Stimulated activated CD4-positive, alpha-beta T cell treated with anti-CD3 and anti-CD28 coated beads, TNF-alpha, amount 100 ng/mL, for 1 hour (primary cell): ENCODE measurements at places on chromosomes 1 and 21.

DNA sequence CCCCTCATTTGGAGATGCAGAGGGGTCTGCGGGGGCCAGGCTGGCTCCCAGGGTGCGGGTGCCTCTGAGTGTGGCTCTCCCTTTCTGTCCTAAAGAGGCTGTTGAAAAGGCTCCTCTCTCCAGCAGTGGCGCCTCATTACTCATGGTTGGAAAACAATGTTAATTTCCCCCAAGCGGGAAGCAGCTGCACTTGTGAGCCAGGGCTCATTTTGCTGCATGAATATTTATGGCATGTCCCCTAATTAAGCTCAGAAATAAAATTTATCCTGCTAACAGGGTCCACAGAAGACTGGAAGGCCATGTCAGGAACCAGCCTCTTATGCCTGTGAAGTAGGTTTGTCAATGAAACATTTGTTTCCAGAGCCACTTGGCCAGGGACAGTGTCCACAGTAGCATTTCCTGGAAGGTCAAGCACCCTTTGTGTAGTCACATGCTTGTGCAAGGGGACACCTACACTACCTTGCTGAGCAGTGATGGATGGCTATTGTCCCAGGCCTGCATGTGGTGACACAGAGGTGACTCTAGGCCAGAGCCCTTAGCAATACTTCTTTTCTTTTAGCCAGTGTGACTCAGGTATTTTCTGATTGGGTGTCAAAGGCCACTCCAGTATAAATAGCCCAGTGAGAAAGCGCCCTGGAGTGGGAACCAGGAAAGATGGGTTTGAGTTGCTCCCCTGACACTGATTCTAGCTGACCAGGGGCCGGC, 259.0 kb downstream of the FOXD2 start:
- no peak for DNase-seq

DNA sequence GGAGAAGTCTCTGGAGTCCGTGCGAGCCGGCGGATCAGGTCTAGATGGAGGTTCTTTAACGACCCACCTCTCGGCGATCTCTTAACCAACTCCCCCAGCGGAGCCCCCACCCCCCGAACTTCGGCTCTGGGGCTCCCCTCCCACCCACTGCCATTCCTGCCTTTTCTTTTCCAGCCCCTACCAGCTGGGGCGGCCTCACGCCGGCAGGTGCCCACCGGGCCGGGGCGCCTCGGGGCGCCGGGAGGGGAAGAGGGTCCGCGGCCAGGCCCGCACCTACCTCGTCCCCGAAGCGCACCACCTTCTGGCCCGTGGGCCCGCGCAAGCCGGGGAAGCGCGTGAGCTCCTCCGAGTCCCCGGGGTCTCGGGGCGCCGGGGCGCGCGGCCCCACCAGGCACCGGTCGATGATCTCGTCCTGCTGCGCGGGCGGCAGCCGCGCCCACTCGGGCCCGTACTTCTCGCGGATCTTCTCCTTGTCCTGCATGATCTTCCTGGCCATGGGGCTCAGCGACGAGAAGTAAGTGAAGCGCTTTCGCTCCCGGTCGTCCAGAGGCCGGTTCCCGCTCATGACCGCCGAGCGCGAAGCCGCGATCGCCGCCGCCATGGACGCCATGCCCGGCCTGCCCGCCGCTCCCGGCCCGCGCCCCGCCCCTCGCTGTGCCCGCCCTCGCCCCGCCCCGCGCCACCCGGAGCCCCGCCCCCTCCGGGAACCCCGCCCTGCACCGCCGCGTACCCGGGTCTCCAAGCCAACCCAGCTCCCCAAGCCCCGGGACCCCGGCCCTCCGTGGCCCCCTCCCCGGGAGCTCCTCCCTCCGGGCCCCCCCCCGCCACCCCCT, at the start of gene C1orf198:
Gene C1orf198 (minus strand): TSS at position 619 of the 833 bp plus-strand sequence. CDS start 9 bp downstream, at position 610.
- DNase-seq: peak; percentile 30

- DNase-seq: no peak
Observed at GRCh38 chr1:58592522-58593134, 15.6 kb upstream of the TACSTD2 start.

- no peak for DNase-seq
Observed at GRCh38 chr1:201505503-201505890, 1.4 kb downstream of the CSRP1 start.

DNA sequence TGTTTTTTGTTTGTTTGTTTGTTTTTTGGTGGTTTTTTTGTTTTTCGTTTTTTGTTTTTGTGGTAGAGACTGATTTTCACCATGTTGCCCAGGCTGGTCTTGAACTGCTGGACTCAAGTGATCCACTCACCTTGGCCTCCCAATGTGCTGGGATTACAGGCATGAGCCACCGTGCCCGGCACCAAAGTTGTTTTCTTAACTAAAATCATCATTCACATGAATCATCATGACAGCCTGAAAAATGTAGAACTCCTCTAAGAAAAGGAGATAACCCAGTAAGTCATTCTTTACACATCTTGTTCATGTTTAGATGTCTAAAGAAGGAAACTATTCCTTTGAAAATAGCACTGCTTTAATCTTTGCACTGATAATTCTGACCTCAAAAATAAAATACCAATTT, 37.5 kb downstream of the DISP1 start:
- DNase-seq: no peak

DNA sequence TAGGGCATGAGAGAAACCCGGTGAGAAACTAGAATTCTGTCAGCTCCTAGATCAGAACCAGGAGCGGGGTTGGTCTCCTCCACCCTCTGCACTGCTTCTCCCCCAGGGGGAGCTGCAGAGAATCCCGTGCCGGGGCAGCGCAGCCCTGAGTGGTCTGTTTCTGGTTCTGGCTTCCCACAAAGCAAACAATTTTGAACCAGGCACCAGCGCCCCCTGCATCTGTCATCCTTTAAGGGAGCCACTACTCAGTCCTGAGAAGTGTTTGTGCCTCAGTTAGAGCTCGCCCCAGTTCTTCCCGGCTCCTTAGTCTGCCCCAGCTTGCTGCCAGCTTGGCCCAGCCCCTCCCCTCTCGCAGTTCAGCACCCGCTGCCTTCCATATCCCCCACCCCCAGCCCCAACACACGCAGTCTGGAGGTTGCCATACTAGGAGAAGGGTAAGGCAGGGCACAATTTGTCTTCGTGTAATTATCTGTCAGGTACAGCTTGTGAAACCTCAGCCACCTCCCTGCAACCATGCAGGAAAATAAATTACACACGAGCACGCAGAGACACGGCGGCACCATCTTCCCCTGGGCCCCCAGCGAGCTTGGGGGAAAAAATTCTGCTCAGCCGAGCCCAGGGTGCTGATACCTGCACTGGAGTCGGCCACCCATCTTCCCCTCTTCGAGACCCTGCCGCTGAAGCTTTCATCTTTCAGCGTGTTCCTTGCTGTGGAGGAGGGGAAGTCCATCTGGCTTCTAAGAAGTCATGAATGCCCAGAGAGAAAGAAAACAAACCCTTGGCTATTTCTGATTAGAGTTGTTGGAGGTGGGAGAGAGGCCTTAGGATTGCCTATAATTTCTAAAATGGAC, 62.6 kb upstream of the CD1D start:
- DNase-seq: no peak

- no peak for DNase-seq
Observed at GRCh38 chr1:54332781-54333585, 73.2 kb downstream of the SSBP3 start.

- DNase-seq: no peak
Observed at GRCh38 chr1:174008269-174008668, 13.9 kb downstream of the RC3H1 start.

DNA sequence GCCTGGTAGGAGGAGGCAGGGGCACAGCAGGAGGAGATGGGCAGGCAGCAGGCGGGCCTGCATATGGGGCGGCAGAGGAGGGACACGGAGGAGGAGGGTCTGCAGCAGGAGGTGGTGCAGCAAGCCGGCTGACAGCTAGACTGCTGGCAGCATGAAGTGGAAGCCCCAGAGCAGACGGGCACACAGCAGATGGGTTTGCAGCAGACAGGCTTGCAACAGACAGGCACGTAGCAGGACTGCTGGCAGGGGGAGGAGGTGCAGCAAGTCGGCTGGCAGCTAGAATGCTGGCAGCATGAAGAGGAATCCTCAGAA, 615 bp downstream of the KRTAP10-5 start:
- no peak for DNase-seq

DNA sequence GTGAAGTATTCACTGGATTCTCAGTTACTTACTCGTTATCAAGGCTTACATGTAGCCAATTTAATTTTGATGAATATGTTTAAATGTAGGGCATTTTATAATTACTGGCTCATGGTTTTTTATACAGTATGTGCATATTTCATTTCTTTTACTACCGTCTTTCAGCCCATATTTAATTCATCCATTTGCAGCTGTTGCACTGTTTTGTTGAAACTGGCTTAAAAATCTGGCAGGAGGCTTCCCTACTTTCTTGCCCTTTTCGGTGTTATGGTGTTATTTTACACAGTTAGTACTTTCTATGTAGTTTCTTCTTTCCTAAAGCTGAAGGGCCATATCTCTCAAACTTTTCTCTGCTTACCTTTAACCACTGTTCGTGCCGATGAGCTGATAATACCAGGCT, 54.2 kb downstream of the ITSN1 start:
- no peak for DNase-seq

GRCh38 chr1:11384170-11384554, 94.8 kb upstream of the DISP3 start:
- DNase-seq: no peak

DNA sequence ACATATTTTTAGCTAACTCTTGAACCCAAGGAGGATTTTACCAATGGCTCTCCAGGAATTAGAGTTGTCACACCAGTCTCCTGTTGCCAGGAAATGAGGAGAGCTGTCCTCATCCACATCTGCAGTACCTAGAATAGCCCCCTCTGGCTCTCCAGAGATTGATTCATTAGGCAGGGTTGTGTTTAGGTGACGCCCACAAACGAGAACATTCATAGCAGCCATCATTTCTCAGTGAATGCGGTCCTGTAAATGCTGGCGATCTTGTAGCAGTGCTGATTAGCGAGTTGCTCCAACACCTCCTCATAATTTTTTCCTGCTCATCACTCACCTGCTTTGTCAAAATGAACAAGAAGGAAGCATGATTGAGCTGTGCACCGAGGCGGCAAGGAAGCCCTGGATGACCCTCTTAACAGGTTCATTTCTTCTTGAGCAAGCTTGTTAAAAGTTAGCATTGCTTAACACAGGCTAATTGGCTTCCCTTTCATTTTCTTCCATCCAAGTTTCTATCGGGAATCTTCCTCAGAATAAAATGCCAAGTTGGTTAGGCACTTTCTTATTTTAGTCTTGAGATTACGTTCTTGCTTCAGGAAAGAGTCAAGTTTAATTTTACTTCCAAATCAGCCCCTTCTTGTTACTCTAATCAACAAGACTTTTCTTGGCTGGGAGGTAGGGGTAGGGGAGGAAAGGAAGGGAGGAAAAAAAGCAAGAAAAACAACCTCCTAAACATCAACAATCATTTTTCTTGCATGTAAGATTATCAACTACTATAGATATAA, 16.5 kb upstream of the KLHDC8A start:
- no peak for DNase-seq

DNA sequence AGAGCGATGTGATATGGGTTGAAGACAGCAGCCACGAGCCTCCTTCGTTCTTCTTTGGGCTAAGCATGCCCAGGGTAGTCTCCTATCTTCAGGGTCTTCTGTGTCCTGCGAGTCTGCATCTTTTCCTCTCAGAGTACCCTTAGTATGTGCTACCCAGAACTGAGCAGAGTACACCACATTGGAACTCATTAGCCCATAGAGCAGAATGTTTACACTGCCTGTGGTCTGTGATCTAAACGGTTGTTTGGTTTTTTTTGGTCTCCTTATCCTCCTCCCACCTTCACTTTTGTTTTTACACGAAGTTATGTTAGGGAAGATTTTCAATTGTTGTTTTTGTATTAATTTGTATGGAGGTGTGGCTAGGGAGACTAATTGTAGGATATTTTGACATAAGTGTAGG, 126.4 kb downstream of the NEK7 start:
- DNase-seq: no peak

GRCh38 chr1:117630423-117630998, 24.7 kb downstream of the TENT5C start:
- DNase-seq: no peak

DNA sequence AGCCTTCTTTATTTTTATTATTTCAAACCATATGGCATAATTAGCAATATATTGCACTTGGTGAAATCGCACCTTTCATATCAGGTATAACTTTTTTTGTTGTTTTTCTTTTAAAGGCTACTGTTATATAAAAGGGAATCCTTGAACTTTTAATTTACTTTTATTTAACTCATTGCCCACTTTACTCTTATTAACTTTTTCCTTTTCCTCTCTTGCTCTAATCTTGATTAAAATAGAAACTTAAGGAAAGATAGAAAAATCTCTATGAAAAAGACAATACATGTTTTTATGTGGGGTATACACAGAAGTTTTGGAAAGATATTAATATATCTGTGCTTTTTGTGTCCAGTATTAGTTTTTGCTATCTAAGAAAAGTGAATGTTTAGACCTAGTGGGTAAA, 805.8 kb downstream of the USP25 start:
- no peak for DNase-seq

DNA sequence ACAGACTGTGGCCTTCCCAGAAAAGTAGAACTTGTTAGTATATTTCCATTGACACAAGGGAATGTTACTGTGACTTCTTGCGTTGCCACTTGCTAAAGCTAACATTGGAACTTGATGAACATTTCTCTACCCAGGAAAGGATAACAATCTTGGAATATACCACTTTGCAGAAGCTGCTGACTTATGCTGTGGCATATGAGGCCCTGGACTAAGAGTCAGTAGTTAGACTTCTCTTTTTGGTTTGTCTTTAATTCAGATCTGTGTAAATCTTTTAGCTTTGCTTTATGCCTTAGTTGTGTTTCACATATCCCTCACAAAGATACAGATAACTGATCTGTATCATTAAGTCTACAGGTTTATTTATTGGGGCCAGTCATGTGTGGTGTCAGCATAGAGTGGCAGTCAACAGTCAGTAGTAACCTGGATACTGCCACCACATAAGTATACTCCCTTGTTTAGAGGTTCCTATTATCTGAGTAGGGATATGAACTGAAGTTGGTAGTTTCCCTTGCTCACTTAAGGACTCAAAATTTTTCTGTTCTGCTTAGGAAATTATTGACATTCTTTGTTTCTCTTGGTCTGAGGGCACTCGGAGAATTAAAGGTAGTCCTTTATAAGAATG, 14.7 kb downstream of the RNF2 start:
- no peak for DNase-seq

DNA sequence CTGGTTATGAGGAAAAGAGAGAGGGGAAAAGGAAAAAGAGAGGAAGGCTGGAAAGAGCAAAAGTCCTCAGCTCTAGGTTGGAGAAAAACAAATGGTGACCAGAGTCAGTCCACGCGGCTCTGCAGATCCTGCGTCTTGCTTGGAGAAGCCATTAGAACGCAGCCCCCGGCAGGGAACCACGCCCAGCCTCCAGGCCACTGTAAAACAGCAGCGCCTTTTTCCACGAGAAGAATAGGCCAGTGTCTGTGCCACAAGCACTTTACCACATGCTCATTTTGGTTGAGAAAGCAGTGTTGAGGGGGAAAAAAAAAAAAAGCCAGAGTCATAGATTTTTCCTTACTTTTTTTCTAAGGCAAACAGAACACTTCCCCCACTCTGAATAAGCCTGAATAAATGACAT, 846.9 kb upstream of the ADAMTS5 start:
- no peak for DNase-seq

GRCh38 chr1:42176902-42177519, 12.5 kb upstream of the GUCA2A start:
- no peak for DNase-seq

- DNase-seq: no peak
Observed at GRCh38 chr1:24294716-24295371, 24.3 kb upstream of the GRHL3 start.

GRCh38 chr1:231106347-231106746, 55.5 kb upstream of the TRIM67 start:
- DNase-seq: no peak
